ENCODE measurements at places on chromosomes 11 and 22.

DNA sequence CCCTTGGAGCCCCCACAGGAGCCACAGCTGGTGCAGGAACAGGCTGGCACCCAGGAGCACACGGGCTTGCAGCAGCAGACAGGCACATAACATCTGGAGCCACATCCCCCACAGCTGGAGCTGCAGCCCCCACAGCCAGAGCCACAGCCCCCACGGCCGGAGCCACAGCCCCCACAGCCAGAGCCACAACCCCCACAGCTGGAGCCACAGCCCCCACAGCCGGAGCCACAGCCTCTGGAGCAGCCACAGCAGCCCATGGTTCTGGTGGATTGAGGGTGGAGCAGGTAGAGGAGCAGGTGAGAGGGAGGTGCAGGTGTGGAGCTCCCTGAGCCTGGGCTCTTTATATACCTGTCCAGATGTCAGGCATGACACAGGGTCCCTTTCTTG lies at the start of gene KRTAP5-2:
Gene KRTAP5-2, minus strand, starts transcription at position 301 of the 387 bp plus-strand sequence. Its CDS starts 44 bp downstream, at position 257.
- DNase-seq, result no peak

DNA sequence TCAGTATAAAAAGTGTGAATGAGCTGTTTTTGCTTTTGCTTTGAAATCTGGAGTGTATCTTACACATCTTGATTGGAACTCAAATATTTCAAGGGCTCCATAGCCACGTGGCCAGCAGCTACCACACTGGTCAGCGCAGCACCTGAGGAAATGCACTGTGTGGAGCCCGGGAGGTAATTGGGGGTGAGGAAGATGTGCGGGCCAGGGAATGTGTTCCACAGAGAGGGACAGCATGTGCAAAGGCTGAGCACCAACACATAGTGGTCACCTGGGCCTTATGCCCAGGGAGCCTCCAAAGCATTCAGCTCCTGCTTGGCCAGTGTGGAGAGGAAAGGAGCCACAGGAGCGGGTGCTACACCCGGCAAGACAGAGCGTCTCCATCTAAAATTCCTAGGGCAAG lies 20.8 kb downstream of the RELT start:
- DNase-seq, result no peak

DNA sequence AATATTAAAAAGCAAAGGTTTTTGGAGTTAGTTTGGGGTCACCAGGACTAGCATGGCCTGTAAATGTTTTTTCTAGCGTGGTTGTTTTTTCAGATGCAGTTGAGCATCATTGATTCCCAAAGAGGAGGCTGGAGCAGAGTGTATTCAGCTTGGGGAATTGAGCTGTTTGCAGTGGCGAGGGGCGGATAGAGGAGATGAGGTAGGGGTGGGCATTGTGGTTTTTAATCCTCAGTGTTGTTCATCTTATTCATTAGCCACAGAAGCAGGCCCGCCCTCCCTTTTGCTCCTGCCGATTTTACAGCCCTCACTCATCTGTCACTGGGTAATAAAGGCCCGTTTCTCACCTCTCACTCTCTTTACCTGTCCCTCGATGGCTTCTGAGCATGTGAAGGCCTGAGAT lies 51.4 kb downstream of the NF2 start:
- DNase-seq, result no peak

DNA sequence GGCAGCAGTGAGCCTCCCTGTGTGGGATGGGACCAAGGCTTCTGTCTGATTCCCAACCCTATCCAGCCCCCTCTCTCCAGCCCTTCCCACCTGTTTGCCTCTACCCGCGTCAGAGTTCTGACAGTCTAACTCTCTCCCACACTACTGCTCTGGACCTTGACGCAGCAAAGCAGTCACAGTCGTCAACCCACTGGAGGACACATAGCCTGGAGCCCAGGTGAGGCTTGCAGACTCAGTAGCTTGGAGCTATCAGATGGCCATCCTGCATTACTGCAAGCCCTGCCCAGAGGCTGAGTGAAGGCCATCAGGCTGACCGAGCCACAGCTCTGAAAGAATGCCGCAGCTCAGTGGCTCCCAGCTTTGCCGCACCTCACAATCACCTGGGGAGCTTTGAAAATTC lies 3.7 kb downstream of the OAF start:
- DNase-seq, result no peak

GRCh38 chr11:87961606-87962005 lies 213.6 kb downstream of the RAB38 start:
- no peak for DNase-seq

DNA sequence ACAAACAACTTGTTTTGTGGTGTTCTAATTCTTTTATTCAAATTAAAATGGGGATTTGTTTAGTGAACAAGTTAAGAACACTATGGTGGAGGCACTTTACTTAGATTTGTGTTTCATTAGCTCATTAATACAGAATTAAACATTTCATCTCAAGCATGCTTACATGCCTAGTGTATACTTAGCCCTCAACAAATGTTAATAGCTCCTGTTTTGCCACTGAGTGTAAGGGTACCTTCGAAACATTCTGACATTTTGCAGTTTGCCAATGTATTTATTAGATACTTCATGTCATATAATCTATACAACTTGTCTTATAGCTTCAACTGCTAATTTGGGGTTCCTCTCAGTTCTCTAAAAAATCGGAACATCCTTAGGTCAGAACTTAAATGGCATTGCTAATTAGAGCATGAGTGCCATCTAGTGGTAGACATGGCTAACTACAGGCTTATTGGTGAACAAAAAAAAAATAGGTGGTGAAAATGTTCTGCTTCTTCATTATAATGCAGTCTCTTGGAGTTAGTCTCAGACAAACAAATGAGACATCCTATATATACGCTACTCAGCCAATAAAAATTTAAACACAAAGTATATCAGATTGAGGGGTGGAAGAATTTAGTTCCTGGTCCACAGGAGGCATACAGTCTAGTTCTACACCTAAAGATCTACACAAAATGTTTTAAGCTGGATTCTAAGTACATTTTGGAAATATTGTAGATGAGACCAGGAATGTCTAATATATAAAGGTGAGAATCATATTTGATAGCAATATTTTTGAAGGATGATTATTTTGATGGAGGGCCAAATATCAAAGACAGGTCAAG lies 4.9 kb upstream of the CNTN5 start:
- DNase-seq, result no peak

GRCh38 chr22:27717094-27717493 lies 84.5 kb downstream of the MN1 start:
- DNase-seq, result no peak

GRCh38 chr11:47257517-47258316 lies at the start of gene NR1H3:
TSS of gene NR1H3 (plus strand) at chr11:47257996. CDS start at chr11:47259217, 1,221 bp downstream.
- DNase-seq, result no peak

DNA sequence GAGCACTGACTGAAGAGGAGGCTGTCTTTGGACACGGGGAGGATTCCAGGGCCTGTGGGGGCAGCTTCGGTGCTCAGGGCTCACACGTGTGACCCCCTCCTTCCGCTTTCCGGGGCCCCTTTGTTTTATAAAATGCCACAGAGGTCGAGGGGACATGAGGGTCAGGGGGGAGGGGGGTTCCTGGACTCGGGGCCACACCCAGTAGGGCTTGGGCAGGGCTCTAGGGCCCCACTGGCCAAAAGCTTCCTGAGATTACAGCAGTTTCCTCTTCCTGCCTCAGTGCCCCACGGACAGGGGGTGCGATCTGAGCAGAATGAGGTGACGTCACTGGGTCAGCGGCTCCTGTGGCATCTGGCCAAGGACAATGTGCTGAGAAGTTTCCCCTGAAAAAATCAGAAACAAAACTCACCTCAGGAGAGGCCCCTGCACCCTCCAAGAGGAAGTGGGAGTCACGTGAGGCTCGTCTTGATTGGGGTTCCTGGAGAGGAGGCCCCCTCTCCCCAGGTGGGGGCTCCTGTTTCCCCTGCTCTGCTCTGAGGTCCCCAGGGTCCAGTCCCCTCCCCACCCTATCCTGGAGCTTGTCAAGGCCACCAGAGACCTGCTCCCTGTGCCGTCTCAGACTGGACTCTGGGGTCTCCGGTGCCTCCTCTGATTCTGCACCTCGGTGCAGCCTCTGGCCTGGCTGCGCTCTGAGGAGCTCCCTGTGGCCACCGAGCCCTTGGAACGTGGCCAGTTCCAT lies 6.4 kb upstream of the IFITM3 start:
- DNase-seq, result peak; percentile 42

DNA sequence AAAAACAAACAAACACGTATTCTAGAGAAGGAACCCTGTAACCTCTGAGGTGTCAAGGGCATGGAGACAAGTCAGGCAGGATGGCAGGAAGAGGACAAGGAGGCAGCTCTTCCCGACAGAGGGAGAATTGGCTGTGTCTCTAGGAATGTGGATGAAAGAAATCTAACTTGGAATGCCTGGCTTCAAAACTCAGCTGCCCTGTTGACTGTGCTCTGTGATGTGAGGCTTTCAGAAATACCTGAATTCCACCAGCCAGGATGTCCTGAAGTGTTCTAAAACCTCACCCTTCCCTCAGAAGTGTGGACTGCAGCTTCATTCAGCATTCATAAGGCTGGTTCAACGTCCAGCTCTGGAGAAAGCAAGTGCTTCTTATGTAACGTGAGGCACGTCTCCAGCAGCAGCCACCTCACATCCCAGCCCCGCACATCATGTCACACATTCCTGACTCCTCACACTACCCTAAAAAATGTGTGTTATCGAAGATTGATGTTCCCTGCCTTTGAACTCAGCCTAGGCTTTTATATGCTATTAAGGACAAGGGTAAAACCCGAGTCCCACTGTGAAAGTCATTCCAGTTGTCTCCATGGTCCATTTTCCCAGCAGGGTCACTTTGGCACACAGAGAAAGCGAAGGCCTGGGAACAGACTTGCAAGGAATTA lies 398.9 kb downstream of the ETS1 start:
- no peak for DNase-seq

- no peak for DNase-seq
These were observed 39.7 kb downstream of the DEUP1 start for GRCh38 chr11:93370260-93370659.
